ENCODE measurements at places on chromosomes 12 and 14.

DNA sequence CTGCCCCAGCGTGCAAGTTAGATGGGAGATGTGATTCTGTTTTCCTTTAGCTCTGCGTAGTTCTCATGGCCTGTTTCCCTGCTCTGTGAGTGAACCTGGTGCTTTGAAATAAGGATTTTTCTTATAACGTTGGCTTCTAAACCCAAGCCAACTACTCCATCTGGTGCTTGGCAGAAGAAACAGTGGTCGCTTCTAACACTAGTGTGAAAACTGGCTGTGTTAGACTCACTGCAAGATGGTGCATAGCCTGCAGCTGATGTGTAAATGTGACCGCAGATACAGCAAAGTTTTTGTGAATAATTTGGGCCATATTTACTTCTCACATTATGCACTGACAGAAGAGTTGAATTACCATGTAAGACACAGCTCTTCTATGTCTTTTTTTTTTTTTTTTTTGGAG lies 12.2 kb downstream of the GTF2H3 start:
- DNase-seq, result no peak

- DNase-seq, result no peak
Observed at GRCh38 chr14:95850429-95850828, 26.2 kb upstream of the TUNAR start.

DNA sequence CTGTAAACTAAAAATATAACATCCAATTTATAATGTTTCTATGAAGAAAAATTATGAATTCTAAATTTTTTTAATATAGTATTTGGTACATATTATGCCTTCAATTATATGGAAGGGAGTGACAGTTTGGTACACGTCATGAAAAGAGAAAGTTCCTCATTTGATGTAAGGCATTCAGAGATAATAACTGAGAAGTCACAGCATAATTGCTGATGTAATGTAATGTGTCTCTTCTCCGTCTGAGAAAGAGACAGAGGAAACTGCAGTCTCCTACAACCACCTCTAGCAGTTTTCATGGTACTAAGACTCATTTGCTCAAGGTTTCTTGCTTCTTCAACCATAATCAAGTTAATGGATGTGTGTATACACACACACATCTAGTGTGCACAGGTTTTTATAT lies 2.3 kb upstream of the CD69 start:
- DNase-seq, result no peak

DNA sequence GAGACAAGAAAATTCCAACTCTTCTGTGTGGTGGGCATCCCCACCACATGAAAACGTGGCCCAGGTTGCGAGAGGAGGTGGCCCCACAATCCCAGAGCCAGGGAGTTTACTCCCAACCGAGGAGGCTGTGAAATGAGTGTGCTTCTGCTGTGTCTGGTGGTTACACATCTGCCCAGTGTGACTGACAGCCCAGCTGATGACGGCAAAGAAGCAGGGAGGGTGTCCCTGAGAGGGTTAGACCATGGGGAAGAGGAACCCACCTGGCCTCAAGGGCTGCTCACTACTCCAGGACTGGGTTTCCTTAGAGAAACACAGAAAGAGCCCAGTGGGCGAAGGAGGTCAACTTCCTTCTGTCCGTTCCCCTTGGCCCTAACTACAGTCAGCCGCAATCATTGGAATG lies 24.6 kb downstream of the ZFP36L1 start:
- DNase-seq, result no peak

GRCh38 chr12:51013441-51013840 lies 12.7 kb downstream of the SLC11A2 start:
- no peak for DNase-seq

- DNase-seq, result no peak
Observed at GRCh38 chr12:130104571-130105106, 57.6 kb upstream of the FZD10 start.

DNA sequence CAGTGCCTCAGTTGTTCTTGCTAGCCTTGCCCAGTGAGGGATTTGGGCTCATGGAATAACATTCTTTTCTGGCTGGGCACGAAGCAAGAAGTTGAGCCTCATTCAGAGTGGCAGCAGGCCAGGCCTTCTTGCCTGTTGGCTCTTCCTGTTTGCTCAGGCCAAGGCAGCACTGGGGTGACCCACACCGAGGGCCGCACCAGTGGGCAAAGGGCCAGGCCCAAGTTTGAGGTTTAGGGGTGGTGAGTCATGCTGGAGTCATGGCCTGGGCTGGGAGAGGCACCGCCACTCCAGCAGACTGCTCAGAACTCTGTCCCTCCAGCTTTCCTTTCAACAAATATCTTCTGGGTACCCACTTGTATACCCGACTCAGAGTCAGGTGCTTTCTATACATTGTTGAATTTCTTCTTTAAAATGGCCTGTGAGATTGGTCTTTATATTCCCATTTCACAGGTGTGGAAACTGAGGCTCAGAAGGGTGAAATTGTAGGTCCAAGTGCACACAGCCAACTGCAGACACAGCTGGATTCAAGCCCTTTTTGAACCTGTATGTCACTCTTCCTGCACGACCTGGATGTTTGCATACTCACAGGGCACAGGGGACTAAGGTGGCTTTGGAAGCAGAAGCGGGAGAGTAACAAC lies 279.4 kb downstream of the FOXN3 start:
- no peak for DNase-seq

- DNase-seq, result no peak
Observed at GRCh38 chr14:24784981-24785380, 151.0 kb upstream of the GZMB start.

DNA sequence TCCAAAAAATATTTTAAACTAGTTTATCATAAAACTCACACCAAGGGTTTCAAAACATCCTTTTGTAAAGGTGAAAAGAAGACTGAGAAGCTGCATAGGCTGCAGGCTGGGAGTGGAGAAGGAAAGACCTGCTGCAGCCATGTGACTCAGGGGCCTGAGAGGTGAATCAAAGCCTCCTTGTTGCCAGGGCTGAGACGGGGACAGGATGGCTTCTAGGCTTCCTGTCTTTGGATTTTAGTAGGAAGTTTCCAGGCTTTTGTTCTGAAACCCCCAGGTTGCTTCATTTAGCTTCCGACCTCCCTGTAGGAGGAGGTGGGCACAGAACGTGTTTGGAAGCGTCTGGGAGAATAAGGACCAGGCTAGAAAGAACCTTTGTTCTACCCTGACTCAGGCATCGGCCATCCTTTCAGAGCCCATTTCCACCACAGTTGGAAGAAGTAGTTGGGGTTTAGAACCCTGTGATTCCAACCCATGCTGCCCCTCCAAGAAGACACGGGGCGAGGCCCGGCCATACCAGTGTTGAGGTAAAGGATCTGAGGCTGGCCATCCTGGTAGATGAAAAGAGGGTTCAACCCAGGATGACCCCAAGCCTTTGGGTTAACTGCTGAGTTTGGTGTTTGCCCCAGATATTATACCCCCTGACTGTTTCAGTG lies 122.4 kb downstream of the SLC25A47 start:
- DNase-seq, result no peak

GRCh38 chr12:93541578-93542225 lies 30.8 kb upstream of the SOCS2 start:
- no peak for DNase-seq

GRCh38 chr12:127648321-127648720 lies 618.6 kb upstream of the TMEM132C start:
- no peak for DNase-seq

GRCh38 chr12:56375598-56376434 lies 13.2 kb upstream of the APOF start:
- no peak for DNase-seq

GRCh38 chr12:66755727-66756395 lies 77.0 kb upstream of the GRIP1 start:
- DNase-seq, result no peak

DNA sequence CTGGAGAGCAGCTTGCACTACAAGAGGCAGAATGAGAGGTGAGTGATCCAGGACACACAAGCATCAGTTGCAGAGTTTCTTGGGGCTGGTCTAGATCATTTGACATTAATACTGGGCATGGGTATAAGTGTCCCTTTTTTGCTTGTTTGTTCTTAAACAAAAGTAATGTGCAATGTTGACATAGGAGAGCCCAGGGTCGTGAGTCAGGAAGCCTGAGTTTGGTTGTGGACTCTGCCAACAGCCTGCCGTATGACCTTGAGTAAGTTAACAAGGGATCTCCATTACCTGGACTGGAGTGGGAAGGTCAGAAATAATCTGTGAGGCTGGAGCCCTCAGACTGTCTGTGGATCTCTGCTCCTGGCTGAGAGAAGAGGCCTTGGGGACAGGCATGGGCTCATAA lies 170.3 kb downstream of the KCNA5 start:
- DNase-seq, result no peak

DNA sequence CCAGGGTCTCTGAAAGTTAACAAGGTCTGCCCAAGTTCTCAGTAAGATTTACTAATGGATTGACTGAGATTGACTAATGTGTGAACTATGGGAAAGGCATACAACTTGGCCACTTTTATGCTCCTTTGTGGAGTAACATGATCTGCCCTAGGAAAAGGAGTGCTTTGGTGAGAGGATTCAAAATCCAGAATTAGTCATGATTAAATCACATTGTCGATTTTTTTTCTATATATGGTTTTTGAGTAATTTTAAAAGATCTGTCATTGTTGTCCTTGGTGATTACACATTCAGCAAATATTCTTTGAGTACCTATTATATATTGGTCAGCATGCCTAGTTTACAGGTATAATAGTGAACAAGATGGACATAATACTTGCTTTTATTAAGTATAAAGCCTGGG lies 147.7 kb upstream of the SYT10 start:
- no peak for DNase-seq

DNA sequence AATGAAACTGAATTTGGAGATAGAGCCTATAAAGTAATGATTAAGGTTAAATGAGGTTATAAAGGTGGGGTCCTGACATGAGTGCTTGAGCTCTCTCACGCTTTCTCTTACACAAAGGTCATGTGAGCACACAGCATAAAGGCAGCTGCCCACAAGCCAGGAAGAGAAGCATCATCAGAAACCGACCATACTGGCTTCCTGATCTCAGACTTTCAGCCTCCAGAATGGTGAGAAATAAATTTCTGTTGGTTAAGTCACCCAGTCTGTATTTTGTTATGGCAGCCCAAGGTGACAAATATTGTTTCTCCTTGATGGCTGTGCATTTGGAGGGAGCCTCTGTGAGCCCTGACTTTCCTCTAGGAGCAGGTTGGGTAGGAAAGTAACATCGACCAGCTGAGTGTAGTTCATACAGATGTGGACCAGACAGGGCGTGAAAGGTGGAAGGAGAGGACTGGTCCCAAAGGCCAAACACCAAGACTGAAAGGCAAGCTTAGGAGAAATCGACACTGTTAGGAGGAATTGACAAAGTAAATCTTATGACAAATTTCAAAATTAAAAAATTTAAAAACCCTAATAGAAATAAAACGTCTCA lies 97.6 kb upstream of the SLC38A2 start:
- DNase-seq, result no peak

DNA sequence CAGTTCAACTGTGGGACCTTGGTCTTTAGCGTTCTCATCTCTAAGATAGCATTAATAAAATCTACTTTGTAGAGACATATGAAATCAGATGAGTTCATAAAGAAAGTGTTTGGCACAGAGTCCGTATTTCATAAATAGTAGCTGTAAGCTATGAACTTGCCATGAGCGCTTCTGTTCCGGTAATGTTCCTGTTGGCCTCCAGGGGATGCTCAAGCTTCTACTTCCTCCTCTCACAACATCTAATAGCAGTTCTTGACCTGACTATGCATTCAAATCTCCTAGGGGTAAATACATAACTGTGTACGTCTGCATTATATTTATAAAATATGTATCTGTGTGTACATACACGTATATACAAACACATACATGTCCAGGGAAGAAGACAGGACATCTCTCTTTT lies 288.2 kb upstream of the TMPO start:
- DNase-seq, result no peak

- DNase-seq, result no peak
Observed at GRCh38 chr12:70069221-70070105, 173.8 kb upstream of the CNOT2 start.

DNA sequence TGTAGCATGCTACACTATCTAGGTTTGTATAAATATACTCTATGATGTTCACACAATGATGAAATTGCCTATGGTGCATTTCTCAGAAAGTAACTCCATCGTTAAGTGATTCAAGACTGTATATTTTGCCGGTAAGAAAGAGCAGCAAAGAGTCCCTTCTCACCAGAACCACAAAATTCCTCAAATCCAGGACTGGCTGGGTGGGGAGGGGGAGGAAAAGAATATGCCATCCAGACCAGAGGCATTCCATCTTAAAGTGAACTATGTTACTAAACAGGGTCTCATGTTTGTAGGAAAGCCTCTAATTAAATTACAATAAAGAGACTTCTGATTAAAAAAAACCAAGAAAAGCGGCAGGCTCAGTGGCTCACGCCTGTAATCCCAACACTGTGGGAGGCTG lies 11.5 kb downstream of the UBE2N start:
- DNase-seq, result no peak

GRCh38 chr12:4734625-4735340 lies 14.6 kb downstream of the GALNT8 start:
- no peak for DNase-seq

All from head of caudate nucleus (tissue), 42 donors.